ENCODE measurements at places on chromosomes 2 and 18. TPM values are rescaled to one million over a fixed set of nuclear protein-coding genes. Genes with fewer than 3 reads are reported as not detected.

Gene ADD2
- total RNA-seq = 8.5 TPM

Gene NT5C1B
- not detected for total RNA-seq

Gene ANKRD23
- 7.2 TPM for total RNA-seq

Gene SCYGR4
- 0.89 TPM for total RNA-seq

Gene PROKR1
- total RNA-seq = 0.10 TPM

Gene SAG
- not detected for total RNA-seq

Gene GPR75
- 2.3 TPM for total RNA-seq

Gene LCT
- under 0.01 TPM for total RNA-seq

Gene COL6A3
- total RNA-seq = 637 TPM

Gene NCKAP5
- total RNA-seq = 33.3 TPM

Gene SLC5A7
- total RNA-seq = 0.10 TPM

Gene ASB1
- 13.4 TPM for total RNA-seq

Gene XRCC5
- total RNA-seq = 166 TPM

DNA sequence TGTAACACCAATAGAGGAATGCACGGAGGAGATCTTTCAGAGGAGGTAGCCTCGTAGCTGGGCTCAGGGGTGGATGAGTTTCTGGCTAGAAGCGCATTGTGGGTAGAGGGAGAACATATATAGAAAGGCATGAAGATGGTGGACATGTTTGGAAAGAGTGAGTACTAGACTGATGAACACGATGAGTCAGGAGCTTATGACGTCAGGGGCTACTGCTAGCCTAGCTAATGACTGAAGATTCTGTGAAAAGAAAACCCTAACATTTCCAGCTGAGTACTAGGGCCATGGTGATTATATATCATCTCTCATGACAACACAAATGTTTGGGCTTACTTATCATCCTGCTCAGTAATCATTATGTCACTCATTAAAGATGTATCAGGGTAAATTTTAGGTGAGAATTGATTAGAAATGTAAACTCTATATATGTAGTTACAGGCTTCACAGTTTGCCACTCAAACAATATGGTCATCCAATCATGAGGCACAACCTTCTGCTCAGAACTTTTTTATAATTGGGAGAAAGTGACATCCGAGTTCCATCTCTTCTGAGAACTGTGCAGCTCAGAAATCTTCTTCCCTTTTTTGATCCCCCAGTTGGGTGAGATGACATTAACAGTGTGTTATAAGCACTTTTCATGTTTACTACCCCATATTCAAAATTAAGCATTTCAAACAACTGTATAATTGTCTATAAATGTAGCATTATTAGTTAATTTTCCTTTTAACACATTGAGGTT, 22.2 kb upstream of the IL1RN start:
- no peak for DNase-seq

GRCh38 chr2:43028188-43028587, 198.2 kb downstream of the ZFP36L2 start:
- no peak for DNase-seq

GRCh38 chr2:68756178-68756577, 21.6 kb downstream of the ARHGAP25 start:
- DNase-seq = no peak

GRCh38 chr2:121368155-121368554, 83.2 kb upstream of the TFCP2L1 start:
- DNase-seq = no peak

- no peak for DNase-seq
These were observed 536.2 kb downstream of the METTL4 start for GRCh38 chr18:2035056-2035455.

- DNase-seq = no peak
These were observed 23.5 kb downstream of the ROCK2 start for GRCh38 chr2:11320698-11321492.

DNA sequence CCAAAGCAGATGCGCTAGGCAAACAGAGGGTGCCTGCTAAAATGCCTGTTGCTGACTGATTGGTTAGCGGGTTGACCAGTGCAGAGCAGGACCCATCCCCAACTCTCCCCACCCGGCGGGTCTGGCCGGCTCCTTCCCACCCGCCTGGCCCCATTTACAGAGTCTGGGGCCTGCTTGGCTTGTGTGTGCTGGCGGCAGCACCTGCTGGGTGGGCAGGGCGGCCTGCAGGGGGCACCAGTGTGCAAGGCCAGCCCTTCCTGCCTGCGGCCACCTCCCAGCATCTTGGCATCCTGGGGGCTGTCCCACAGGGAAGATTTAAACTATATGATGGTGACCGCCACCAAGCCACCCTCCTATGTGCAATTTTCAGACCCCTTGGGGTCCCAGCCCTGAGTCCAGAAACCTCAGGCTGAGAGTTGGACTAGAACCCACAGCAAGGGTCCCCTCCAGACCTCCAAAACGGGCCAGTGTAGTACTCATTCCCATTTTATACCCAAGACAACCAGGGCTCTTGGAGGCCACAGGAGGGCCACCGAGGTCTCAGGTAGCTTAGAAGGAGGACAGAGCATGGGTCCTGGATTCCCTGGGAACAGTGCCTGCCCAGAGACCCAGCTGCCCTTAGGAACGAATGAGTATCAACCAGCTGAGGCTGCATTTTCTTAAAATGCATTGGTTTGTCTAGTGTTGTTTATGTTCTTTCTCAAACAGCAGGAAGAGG, 173.6 kb downstream of the SMAD7 start:
- no peak for DNase-seq

GRCh38 chr2:190972213-190972612, 41.8 kb downstream of the STAT1 start:
- no peak for DNase-seq

DNA sequence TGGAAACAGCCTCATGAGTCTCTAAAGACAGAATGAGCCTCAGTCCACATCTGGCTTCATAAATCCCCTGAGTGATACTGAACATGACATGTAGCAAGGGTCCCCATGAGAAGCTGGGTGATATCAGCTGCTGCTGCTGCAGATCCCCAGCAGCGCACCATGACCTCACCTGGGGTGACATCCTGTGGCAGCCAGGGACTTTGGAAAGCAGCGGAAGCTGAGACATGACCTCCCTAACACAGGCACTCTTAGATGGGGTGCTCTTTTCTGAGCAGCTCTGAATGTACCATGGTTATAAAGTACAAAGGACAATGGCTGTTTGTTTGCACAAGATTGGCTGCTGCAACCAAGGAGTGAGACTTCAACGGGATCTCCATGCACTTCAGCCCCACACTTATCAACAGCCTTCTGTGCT, 74.7 kb upstream of the TMEM200C start:
- DNase-seq = no peak

- no peak for DNase-seq
These were observed 76.5 kb upstream of the TMEM87B start for GRCh38 chr2:111978452-111979170.

GRCh38 chr18:77006305-77007175, 126.0 kb downstream of the MBP start:
- no peak for DNase-seq

DNA sequence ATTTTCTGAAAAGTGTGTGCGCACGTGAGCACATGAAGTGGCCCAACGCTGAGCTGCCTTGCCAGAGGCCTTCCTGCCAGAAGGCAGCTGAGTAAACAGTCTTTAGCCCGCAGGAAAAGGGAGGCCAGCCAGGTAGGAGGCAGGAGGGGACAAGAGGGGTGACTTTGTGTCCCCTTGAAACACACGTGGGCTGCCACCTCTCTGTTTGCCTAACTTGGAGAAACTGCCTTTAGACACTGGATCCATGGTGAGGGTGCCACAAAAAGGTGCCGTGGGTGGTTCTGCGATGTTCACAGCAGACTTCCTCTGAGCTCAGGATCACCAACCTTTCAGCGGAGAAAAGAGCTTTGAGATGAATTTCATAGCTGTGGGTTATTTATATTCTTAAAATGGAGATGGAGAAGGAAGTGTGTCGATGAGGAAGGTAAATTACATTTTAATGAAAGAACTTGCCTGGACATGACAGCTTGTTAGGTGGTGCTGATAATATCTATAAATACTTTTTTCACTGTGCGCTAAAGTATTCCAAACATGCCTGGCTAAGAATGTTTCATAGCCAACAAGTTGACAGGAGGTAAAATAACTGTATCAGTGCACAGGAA, 36.6 kb upstream of the ASB1 start:
- no peak for DNase-seq

- no peak for DNase-seq
These were observed 1.9 kb downstream of the ANXA4 start for GRCh38 chr2:69743847-69744264.

DNA sequence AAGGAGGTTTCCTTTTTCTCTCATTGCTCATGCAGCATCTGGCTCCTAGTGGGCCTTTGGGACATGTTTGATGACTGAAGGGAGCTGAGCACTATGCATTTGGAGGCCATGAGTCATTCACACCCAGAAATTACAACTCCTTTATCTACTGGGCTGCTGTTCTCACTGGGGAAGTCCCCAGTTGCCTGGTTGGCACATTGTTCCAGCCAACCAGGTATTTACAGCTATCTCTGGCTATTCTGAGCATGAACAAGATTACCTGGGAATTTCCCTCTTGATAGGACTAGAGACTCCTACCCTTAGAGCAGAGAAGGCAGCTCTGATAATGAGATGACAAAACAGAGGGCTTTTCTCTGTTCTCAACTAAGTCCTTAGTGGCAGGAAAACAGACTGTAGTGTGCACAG, 206.5 kb downstream of the SETBP1 start:
- no peak for DNase-seq

DNA sequence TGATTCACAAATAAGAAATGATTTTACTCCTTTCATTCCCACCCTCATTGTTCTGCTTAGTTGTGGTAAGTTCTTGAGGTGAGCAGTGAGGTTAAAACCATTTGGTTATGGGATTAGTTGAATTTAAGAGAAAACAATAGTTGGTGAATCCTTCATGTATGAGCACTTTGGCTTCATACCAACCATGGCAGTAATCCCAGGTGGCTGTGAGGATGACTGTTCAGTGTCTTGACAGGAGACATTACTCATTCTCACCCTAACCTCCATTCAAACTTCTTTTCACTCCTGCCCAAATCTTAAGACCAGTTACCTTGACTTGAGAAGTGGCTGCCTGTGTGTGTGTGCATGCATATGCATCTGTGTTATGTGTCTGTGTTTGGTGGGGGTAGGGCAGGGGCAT, 143.1 kb downstream of the SETBP1 start:
- DNase-seq = no peak

DNA sequence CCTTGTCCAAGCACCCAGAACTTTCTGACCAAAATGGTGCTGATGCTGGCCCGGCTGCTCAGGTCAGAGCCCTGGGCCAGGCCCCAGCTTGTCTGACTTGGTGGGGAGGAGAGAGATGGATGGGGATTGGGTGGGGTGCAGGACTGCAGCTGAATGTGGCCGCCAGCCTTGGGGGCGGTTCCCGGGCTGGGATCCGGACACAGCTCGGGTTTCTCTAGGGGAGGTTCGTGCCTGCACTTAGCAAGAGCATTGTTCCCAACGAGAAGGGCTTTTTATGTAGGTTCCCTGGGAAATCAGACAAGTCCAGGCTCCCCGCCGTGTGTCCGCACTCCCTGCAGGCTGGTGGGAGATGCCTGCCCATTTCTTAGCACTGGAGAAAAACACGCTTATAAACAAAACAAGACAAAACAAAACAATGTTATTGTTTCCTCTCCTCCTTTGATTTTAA, 50.5 kb upstream of the HS6ST1 start:
- peak; percentile 39 for DNase-seq

DNA sequence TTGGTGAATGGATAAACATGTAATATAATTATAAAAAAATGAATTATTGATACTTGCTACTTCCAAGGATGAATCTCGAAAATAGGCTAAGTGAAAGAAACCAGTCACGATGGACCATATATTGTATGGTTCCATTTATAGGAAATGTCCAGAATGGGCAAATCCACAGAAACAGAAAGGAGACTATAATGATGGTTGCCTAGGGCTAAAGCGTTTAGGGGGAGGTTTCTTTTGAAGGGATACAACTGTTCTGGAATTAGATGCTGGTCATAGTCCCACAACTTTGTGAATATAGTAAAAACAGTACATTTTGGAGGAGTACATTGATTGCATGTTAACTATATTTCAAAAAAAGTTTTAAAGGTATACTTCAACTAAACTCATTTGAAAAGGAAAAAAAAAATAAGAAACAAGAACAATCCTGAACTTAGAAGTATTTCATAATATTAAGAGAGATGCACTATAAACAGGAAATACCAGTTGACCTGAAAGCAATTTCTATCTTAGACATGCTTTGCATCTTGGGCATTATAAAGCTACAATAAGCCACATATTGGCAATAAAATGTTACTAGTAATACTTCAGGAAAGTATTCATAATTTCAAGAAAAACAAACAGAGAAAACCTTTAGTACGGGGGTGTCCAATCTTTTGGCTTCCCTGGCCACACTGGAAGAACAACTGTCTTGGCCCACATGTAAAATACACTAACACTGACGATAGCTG, 130.0 kb downstream of the C2orf74 start:
- no peak for DNase-seq

- DNase-seq = no peak
These were observed 111.4 kb upstream of the GATA6 start for GRCh38 chr18:22057908-22058527.

- no peak for DNase-seq
These were observed 35.0 kb upstream of the AGAP1 start for GRCh38 chr2:235458839-235459273.

- DNase-seq = no peak
These were observed 91.8 kb downstream of the KLHL29 start for GRCh38 chr2:23476786-23477185.

All from skin of body (tissue), 3 donors.